ENCODE measurements at places on chromosomes 16 and 17.

DNA sequence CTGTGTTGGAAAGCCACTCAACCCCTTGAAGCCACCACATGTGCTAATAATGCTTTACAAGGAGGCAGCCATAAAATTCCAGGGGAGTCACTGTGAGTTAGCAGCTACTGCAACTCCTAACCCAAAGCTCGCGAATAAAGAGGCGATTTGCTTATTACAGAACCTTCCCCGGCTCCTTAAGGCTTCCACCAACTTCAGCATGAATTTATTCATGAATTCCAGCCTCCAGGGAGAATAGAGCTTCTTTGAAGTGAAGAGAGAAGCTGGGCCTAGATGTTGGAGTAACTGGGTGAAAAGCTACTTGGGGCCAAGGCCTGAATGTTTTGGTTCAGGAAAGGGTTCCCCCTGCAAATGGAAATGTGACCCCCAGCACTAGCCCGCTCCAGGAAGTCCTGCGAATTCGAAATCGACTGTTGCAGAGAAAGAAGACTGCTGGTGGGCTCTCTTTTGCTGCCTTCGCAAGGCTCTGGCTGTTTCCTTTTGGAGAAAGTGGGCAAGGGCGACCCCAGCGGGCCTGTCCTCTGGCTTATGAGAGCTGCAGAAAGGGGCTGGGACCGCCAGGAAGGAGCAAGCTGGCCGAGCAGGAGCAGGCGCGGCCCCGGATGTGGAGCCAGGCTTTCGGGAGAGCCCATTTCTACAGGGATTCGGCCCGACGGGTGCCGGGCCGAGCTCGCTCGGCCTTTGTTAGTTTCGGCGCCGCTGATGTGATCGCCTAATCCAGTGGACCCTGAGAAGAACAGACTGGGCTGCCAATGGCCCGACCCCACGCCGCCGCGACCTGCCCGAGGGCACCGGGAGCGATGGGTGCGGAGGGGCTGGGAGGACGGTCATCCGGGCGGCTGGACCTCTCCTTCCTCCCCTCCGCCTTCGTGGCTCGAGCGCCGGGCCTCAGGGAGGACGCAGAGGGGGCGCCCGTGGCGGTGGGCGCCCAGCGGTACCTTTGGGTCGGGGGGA is 7.6 kb downstream of the CBX8 start:
- DNase-seq, result no peak

GRCh38 chr17:38800237-38800760 is 943 bp upstream of the PIP4K2B start:
- DNase-seq, result no peak

- DNase-seq, result no peak
These were observed 6.7 kb downstream of the SDR42E1 start for GRCh38 chr16:82004601-82005000.

- no peak for DNase-seq
These were observed 434.5 kb upstream of the GOT2 start for GRCh38 chr16:59168461-59169114.

DNA sequence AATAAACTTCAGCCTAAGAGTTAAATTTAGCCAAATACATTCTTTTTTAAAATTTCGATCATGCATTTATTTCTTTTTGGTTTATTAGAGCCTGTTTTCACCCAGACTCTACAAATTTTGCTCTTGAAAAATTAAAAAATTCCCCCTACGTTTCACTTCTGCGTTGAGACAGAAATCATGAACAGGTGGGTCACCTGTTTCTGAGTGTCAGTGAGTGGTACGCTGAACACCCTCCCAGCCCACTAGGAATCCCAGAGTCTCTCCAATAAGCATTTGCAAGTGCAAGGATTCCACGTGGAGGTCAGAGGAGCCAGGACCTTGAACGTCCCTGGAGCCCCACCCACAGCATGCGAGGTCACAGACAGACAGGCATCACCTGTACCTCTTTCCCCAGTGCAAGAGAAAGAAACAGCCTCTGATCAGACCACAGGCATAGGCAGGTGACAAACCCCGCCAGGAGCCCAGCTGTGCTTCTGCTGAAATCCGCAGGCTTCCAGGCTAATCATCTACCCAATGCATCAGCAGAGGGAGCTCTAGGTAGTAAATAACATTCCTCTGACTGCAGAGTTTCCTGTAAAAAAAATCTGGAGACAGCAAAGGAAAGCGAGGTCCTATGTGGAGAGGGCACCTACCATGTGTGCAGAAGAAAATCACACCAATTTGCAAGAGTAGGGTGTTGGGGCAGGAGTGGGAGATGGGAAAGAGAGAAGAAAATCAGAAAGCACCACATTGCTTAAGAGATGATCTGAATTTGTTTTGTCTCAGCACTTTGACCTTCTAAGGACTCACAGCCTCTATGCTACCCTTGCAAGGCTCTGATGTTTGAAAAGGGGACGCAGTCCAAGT is 5.9 kb upstream of the XYLT1 start:
- peak; percentile 72 for DNase-seq

DNA sequence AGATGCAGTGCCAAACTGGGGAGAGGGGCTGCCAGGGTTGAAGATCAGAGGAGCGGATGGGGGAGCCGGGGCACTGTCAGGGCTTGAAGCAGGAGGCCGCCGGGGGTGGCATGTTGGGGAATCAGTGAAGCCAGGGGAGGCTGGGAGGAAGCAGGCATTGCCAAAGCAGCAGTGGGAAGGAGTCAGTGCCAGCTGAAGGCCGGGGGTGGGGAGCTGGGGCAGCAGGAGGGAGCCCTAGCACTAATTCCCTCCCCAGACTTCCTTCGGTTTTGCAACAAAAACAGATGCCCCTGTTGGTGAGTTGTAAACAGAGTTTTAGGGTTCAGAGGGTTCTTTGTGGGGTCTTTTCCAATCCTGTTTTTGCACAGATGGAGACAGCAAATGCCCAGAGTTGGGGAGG is 10.9 kb upstream of the TAC4 start:
- DNase-seq, result no peak

DNA sequence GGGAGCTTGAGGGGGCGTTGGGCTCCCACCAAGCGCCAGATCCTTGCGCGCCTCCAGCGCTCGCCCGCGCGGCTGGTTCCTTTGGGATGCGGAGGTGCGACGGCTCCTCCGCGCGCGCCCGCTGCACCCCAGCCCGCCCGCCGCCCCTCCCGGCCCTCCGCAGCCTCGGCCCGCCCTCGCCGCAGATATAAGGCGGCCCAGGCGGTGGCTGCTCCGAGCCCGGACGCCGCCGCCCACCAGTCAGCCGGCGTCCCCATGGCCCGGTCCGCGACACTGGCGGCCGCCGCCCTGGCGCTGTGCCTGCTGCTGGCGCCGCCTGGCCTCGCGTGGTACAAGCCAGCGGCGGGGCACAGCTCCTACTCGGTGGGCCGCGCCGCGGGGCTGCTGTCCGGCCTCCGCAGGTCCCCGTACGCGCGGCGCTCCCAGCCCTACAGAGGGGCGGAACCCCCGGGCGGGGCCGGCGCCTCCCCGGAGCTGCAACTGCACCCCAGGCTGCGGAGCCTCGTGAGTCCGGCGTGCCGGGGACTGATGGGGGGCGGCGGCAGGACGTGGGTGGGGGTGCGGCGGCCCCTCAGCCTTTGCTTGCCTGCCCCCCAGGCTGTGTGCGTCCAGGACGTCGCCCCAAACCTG is at the start of gene NPB:
Gene NPB (plus strand): TSS at position 216 of the 630 bp plus-strand sequence. CDS start 40 bp downstream, at position 256.
- no peak for DNase-seq

- DNase-seq, result no peak
These were observed 80.3 kb downstream of the TNRC6C start for GRCh38 chr17:78038748-78039288.

DNA sequence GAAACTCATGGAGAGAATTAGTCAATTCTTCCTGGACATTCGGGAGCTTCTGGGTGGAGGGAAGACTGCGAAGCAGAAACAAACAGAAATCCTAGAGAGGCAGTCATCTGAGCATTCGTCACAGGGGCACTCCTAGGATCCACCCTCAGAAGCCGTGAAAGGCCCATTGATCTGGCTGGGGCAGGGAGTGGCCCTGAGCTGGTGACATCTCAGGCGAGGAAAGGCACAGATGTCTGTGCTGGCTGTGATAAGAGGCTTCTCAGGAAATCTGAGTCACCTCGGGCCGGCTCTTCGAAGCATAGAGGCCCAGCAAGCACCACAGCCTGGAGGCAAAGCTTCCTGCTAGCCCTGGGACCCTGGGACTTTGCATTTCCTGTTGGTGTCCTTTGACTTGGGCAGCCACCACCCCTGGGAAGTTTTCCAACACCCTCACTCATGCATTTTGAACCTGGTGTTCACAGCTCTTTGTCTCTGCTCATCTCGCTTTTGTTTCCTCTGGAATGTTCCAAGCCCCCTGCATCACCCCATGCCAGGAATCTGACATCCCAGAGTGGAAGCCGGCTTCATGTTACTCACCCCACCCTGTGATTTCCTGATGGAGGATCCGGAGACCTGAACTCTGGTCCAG is 23.3 kb upstream of the CDRT4 start:
- peak; percentile 71 for DNase-seq

- peak; percentile 40 for DNase-seq
These were observed 16.9 kb downstream of the DOC2B start for GRCh38 chr17:164303-165235.

GRCh38 chr16:65822148-65822547 is 544.3 kb upstream of the CDH5 start:
- DNase-seq, result no peak

GRCh38 chr16:28316054-28316453 is 23.7 kb downstream of the SBK1 start:
- DNase-seq, result no peak

DNA sequence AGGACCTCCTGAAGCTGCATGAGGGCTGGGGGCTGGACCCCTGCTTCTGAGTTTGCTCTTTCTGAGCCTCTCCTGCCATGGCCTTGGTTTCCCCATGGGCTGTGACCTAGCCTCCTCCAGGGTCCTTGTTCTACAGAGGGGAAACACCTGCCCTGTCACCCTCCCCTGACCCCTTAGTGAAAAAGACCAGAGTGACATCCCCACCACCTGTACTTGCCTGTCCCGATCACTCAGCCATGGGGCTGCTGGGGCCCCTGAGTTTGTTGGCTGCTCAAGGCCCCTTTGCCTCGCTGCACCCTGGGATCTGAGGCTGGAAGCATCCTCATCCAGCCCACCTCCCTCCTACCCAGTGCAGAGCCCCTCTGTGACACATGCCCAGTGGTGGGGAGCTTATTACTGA is 800 bp downstream of the NOD2 start:
- no peak for DNase-seq

DNA sequence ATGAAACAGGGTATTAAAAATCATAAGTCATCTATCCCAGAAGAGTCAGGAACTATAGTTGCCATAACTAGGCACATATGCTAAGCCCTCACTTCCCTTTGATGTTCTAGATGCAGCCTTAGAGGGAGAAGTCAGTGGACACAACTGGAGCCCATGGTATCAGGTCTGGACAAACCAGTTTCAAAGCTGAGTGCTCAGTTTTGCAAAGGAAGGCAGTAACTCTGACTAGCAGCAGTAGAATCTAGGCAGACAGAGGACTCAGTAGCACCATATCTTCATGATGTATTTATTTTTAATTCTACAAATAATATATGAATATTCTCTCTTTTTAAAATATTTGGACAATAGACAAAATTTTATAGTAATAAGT is 11.7 kb upstream of the FAM20A start:
- DNase-seq, result no peak

GRCh38 chr17:9401434-9401833 is 174.2 kb downstream of the STX8 start:
- peak; percentile 69 for DNase-seq

DNA sequence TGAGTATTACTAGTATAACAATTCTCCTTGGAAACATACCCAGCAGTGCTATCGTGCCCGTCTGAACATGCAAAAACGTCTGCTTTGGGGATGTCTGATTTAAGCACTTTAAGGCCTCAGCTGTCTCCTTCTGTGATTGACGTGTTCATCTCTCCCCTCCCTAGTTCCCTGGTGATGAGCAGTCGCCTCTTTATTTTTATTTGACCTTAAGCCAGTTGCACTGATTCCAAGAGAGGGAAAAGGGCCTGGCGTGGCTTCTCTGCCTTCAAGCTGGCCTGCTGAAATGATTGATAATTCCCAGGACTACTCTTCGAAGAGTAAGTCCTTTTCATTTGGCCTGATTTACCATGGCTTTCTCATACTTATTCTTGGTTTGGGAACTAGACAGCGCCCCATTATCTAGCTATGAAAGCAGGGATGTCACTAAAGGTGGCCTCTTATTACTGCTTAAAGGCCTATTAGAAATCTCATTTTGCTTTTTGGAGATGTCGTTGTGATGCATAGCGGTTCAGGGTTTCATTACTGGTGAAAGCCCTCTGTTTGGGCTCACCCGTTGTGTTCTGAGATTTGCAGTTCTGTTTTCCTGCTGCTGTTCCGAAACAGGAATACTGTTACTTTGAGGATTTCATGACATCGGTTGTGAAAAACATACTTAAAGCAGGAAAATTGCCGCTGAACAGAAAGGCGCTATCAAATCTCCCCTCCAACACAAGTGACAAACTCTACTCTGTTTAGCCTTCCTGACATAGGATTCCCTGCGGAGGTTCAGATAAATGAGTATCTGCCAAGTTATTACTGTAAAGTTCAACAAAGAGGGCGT is 65.5 kb downstream of the IQCK start:
- no peak for DNase-seq

GRCh38 chr17:1398931-1399678 is 917 bp downstream of the YWHAE start:
- DNase-seq, result peak; percentile 51

DNA sequence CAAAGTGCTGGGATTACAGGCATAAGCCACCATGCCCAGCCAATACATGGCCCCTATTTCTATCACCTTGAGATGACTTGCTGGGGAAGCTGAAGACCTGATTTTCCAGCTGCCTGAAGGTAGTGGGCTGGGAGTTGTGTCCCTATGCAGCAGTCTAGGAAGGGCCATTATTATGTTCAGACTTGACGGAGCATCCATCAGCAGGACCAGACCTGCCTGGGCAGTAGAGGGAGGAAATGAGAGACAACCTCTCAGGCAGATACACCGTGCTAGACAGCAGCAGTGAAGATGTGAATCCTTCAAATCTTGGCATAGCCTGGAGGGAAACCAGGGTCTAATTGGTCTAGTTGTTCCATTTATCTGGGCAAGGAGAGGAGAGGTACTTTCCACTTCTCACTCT is 35.6 kb upstream of the PHOSPHO1 start:
- no peak for DNase-seq

DNA sequence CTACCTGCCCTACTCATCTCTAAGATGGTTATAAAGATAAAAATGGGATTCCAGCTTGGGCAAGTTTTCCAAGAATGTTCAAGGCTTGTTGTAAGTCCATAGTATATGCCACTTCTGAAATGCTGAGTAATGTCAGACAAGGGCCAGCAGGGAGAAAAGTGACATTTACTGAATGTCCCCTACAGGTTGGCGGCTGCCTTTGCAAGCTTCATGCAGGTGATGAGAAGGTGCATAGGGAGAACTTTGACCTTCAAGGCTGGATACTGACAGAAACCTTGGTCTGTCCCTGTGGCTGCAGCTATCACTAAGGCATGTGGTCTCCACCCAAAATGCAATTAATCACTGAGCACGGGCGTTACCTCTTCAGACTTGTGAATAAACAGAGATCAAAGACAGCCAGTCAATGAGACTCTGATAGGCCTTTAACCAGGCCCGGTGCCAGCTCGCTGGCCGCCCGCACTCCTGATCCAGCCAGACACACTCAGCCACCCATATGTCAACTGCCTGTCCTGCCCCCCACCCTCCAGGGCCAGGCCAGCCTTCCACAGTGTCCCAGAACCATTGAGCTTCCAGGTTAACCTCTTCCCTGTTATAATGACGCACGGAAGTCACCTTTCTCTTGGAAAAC is 26.8 kb upstream of the AXIN2 start:
- no peak for DNase-seq

GRCh38 chr16:6682142-6682811 is 650.4 kb upstream of the RBFOX1 start:
- no peak for DNase-seq
